Sciatic nerve (tissue), 2 donors: ENCODE measurements at places on chromosomes 3 and 15.

- DNase-seq = no peak
Measured at GRCh38 chr3:24305795-24306467, 188.7 kb downstream of the THRB start.

DNA sequence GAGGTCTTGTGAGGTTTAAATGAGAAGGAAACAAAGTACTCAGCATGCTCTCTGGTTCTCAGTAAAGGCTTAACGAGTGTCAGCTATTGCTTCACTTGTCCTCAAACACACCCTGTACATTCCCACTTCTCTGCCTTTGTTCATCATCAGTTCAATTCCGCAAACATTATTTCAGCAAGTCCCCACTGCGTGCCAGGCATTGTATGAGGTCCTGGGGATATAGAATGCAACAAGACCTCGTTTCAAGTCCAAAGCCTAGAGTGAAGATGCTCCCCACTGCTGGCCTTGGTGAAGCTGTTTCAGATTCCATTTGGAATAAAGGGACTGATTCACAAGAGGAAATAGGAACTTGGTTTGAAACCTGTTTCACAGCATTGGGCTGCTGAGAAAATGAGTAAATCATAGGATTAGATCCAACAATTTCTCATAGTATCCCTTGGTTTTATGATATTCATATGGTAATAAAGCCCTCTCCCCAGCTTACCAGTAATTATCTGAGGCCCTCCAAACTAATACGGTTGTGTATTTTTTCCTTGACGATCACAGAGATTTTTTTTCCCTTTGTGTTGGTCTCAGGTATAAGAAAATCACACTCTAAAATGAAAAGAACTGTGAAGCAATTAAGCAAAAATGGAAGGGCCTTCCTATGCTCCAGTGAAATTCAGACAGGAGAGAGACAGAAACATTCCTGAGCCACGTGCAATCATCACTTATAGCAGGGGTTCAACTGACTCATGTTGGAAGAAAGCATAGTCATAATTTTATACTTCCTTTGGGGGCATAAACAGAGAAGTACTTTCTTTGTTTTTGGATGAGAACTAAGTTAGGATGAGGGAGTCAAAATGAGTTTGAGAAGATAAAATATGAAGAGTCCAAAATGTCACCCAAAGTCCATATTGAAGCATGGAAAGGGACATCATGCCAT lies 258.6 kb downstream of the RORA start:
- no peak for DNase-seq

- DNase-seq = peak; percentile 78
Measured at GRCh38 chr3:195260280-195260905, 10.6 kb downstream of the XXYLT1 start.

DNA sequence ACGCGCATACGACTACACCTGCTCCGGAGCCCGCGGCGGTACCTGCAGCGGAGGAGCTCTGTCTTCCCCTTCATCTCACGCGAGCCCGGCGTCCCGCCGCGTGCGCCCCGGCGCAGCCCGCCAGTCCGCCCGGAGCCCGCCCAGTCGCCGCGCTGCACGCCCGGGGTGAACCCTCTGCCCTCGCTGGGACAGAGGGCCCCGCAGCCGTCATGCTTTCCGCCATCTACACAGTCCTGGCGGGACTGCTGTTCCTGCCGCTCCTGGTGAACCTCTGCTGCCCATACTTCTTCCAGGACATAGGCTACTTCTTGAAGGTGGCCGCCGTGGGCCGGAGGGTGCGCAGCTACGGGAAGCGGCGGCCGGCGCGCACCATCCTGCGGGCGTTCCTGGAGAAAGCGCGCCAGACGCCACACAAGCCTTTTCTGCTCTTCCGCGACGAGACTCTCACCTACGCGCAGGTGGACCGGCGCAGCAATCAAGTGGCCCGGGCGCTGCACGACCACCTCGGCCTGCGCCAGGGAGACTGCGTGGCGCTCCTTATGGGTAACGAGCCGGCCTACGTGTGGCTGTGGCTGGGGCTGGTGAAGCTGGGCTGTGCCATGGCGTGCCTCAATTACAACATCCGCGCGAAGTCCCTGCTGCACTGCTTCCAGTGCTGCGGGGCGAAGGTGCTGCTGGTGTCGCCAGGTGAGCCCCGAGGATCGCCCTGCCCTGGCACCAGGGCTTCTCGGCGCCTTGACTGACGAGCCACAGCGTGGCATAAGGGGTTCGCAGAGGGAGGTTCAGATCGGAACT lies 420 bp downstream of the SLC27A2 start:
- DNase-seq = no peak

GRCh38 chr3:127670761-127671522 lies 1.8 kb upstream of the ABTB1 start:
- DNase-seq = peak; percentile 55

DNA sequence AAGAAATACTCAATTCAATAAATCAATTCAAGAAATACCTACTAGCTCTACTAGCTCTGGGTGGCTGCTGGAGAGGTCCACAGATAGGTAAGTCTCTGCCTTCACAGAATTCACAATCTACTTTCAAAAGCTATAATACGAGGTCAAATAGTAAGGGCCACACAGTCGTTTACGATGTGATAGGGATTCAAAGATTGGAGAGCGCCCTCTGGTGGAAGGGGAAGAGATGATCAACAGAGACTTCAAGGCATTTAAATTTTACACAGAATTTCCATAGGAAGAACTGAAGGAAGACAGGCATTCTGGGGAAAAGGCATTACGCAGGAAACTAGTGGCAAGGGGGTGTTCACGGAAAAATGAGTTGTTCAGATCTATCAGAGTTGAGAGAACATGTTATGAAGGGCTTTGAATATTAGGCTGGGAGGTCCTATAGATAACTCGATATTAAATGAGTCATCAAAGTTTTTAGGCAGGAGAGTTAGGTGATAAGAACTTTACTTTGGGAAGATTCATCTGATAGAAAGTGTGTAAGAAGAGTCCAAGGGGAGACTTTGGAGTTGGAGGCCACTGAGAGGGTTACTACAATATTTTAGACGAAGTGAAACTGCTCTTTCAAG lies 128.8 kb downstream of the FRMD5 start:
- DNase-seq = peak; percentile 64

GRCh38 chr3:159789017-159789416 lies 199.6 kb upstream of the IL12A start:
- no peak for DNase-seq

DNA sequence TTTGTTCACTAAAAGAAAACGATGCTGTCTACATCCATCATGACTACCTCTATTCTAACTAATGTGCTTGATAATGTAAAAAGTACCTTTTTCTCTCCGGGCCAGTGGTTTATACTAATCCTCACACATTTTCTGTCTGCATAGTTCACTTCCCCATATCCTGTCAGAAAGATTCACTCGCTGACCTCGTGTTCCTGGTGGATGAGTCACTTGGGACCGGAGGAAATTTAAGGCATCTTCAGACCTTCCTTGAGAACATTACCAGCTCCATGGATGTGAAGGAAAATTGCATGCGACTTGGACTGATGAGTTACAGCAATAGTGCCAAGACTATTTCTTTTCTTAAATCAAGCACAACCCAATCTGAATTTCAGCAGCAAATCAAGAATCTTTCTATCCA lies 33.8 kb downstream of the COL6A5 start:
- DNase-seq = no peak

DNA sequence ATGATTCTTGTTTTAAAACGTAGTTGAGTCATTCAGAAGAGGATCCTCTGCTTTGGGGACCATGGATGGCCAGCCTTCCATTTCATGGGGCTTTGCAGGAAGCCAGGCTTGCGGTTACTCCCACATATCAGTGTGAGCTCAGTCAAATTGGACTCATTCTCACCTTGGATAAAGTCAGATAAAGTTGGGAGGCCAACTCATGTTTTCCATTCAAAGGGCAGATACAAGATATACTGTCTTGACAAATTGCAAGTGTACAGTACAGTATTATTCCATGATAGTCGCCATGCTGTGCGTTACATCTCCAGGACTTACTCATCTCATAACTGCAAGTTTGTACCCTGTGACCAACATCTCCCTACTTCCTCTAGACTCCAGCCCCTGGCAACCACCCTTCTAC lies 25.5 kb upstream of the B3GNT5 start:
- no peak for DNase-seq

DNA sequence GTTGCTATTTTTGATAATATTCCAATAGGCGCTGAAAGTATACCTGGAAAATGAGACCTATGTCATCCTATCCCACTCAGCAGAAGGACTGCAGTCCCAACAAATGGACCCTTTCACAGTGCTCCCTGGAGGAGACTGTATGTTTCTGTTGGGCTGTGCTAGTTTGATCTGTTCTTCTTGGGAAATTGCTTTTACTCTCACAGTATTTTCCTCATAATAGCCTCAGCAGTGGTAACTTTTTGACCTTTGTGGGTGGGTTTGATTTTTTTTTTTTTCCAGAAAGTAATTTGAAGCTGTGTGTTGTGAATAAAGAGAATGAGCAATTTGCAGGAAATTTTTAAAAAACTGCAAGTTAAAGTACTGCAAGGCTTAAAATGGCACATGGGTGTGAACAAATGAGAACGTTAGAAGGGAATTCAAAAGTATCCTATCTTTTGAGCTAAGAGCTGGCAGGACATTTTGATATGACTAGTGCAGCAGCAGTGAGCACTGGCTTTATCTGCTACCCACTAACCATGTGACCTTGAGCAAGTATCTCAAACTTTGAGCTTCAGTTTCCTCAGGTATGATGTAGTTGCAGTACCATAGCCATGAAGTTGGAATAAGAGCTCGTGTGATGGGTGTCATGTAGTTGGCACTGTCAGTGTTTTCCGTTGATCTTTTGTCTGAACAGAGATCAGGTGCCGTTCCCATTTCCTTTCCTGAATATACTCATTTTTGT lies 118.4 kb downstream of the ATG7 start:
- no peak for DNase-seq

- no peak for DNase-seq
Measured at GRCh38 chr3:184496933-184497332, 64.7 kb upstream of the EPHB3 start.

DNA sequence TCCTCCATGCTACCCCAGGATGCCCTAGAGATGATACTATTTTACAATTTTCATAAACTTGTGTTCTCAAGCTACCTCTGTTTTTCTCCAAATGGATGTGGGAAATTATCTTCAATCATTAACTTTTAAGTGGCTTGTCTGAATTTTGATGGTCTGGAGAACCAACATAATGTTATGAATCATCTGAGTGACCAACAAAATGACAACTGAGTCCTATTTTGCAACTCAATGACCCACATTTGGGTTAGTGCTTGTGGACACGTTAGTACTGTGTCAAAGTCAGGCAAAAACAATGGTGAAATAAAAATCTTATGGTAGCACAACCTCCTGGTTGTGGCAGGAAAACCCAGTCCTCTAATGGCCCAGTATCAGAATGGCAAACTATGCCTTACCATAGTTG lies 352.4 kb upstream of the ZNF385D start:
- DNase-seq = no peak

GRCh38 chr3:196186651-196187573 lies 24.3 kb downstream of the ZDHHC19 start:
- no peak for DNase-seq

DNA sequence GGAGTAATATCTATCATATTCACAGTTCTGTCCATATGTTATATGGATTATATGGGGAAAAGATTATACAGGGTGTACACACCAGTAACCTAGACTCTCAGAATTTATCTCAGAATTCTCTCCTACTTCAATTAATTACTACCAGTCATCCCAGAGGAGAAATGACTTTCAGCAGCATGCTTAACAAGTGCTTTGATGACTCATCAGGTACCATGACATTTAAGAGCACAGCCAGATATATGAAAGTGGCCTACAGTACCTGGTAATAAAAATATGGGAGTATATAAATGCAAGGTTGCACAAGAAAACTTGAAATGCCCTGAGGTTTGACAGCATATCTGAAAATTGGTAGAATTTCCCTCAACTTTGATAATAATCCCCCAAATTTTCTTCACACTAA lies 1273.0 kb downstream of the OTOL1 start:
- DNase-seq = no peak

DNA sequence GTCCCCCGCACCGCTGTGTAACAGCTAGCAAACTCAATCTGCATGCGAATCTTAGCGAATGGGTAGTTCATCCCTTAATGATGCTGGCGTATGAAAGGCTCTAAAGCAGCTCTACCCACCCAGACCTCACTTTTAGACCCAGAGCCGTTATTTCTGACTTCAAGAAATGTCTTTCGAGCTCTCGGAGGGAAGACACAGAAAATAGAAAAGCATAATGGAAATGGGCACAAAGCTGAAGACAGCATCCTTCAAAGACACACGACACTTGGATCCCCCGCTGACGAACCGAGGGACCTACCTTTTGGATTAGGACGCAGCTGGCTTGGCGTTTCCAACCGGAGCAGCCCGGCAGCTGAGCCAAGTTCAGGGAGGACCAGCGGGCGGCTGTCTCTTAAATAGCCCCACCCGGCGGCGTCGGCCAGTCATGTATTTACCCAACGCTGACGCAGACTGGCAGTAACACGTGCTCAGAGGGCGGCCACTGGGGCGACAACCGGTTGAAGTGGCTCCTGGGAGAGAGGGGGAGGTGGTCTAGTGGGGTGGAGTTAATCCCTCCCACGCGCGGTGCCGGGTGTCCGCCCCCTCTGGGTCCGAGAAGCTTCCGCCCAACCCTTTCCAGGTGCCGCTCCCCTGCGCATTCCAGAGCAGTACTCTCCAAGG lies 1.5 kb downstream of the CCK start:
- DNase-seq = no peak

DNA sequence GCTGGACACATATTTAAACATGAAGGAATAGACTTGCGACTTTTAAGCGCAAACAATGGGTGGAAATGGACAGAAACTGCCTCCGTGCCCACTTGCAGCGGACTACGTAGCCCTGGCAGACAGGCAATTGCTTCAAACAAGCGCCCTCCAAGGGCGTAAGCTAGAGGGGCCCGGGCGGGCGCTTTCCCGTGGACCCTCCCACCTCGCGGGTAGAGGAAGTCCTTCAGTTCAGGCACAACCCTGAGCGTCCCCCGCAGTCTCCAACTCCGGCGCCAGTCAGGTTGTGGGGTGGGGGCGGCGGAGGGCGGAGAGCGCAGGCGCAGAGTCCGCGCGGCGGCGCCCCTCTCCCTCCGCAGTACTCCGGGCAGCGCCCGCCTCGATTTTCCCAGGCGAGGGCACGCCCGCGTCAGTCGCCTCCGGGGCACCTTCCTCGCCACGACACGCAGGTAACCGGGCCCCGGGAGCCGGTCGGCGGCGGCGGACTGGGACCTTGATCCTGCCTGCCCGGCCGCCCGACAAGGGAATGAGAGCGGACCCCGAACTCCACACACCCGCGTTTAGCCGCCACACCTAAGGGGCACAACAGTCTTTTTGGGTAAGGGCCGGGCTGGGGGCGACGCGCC lies at the start of gene SLC35G2:
TSS of gene SLC35G2 (plus strand) at position 358 of the 623 bp plus-strand sequence. CDS start 35,335 bp downstream, outside the sequence.
- peak; percentile 63 for DNase-seq

- DNase-seq = no peak
Measured at GRCh38 chr3:171835116-171835515, 8.0 kb upstream of the TMEM212 start.

DNA sequence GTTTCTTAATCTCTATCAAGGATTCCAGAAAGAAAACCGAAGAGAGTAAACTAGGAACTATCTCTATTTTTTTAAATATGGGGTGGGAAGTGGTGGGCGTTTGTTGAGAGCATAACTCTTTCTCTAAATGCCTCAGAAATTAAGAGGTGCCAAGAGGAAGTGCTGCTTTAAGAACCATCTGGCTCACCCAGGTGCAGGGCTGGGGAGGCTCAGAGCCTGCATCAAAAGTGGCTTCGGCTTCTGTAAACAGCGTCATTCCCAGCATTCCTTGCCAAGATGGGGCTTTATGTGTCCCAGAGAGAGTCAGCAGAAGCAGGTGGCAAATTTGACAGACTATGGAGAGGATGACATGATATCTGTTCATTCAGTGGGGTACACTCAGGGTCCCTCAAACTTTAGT lies 123.3 kb upstream of the BFSP2 start:
- no peak for DNase-seq
